ENCODE measurements at places on chromosomes 6 and 20.

DNA sequence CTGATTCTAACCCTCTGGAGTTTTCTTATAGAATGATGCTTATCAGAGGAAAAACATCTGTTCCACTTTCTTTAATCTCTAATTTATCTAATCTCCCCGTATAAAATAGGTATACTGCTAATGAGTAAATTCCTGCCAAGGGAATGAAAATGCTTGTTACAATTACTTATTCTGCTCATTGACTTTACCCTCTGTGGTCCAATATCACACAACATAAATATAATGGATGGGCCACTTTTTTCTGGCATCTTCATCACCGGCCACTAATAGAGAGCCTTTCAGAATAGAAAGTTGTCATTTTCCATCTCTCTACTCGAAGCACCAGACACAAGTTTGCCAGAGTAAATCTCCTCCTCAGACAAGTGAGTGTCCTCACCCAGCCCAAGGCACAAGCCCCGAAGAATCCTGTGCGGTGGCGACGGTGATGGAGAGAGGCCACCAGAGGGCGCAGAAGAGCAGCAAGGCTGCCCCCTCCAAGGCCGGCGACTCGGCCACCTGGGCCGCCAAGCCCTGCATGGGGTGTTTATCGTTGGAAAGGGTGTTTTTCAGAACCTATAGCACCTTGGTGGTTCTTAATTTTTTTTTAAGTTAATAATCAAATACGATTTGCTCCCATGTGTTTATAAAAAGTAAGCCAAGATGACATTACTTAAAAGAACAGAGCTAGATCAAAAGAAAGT lies 212.9 kb upstream of the ARID1B start:
- DNase-seq = peak; percentile 86

DNA sequence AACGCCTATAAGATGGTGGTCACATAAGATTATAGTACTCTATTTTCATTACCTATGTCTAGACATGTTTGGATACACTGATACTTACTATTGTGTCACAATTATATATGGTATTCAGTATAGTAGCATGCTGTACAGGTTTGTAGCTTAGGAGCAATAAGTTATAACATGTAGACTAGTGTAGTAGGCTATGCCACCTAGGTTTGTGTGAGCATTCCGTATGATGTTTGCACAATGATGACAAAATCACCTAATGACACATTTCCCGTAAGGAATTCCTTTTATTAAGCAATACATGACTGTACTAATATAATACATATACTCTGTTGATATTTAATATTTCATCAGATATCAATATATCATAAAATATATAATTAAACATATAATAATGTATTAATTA lies 540.7 kb downstream of the BMP2 start:
- DNase-seq = no peak

- DNase-seq = no peak
Measured at GRCh38 chr6:148617530-148617929, 129.3 kb upstream of the UST start.

DNA sequence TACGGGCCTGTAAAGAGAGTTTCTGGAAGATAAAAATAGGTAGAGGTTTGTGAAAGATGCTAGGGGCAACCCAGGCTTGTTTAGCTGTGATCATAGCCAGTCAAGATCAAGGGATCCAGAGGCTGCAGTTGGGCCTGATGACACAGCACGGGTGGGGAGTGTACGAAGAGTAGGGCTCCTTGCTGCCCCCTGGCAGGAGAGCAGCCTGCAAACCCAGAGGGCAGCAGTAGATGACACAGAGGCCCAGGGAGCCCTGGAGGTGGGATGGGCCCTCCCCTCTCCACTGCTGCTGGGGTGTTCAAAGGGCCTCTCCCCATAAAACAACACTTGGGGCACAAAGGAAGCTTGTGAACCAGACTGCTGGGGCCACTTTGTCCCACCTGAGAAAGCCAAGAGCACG lies 47.2 kb downstream of the VEGFA start:
- DNase-seq = peak; percentile 55

GRCh38 chr6:1789092-1789491 lies 179.4 kb downstream of the FOXC1 start:
- DNase-seq = no peak

All from transverse colon (tissue), 4 donors.